ENCODE measurements at places on chromosomes 3 and 15. TPM values are rescaled to one million over a fixed set of nuclear protein-coding genes. Genes with fewer than 3 reads are reported as not detected.
A peak's percentile ranks its signal among the peaks of the same experiment; 100 is the strongest.

The COL6A5 gene
- not detected for total RNA-seq

The ERICH6 gene
- not detected for total RNA-seq

The TRANK1 gene
- 2.4 TPM for total RNA-seq

The MST1R gene
- total RNA-seq: 39.0 TPM

The ANKRD34C gene
- total RNA-seq: not detected

The PFN2 gene
- total RNA-seq: 213 TPM

The NLGN1 gene
- 0.92 TPM for total RNA-seq

The CCDC54 gene
- total RNA-seq: not detected

The LRRIQ4 gene
- total RNA-seq: not detected

The ADIPOQ gene
- not detected for total RNA-seq

The DAZL gene
- 0.04 TPM for total RNA-seq

The INKA1 gene
- 1.3 TPM for total RNA-seq

The ANKUB1 gene
- not detected for total RNA-seq

DNA sequence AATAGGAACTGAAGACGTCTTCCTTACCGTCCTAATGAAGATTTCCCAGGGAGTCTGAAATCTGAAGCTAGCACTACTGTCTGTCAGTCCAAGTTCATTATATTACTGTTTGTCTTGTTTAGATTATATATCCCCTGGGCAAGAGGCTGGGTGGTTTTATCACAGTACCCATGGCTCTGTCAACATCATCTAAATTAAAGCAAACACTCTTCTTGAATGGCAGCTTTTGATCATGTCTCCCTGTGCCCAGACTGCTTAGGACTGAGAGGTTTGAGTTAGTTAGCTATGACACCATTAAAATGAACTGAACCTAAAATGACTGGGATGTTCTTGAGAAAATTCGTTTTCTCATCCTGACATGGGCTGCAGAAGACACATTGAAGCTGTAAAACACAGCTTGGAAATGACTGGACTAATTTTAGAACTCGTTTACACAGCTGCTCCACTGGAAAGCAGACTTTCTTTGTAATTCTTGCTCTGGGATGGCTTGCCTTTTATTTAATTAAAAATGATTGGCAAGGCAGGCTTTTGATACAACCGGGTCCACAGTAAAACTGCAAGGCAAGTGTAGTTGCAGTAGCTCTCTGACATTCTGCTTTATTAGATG is 243.5 kb downstream of the MFSD1 start:
- no peak for DNase-seq

DNA sequence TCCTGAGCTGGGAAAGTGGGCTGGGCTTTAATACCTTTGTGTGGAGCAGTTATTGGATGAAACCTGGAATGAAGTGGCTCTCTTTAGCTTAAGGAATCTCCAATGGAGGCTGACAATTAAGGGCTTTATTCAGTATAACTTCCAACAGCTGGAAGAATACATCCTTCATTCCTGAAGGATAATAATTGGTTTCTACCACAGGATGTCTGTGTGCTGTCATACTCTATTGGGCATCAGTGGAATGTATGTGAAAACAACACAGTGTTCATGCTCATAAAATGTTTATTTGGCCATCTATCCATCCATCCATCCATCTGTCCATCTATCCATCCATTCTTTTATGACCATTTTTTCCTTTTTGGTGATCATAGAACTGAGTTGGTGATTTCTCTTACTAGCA is 220.7 kb upstream of the GAP43 start:
- no peak for DNase-seq

- no peak for DNase-seq
These were observed 19.3 kb downstream of the ALCAM start for GRCh38 chr3:105385819-105386508.

DNA sequence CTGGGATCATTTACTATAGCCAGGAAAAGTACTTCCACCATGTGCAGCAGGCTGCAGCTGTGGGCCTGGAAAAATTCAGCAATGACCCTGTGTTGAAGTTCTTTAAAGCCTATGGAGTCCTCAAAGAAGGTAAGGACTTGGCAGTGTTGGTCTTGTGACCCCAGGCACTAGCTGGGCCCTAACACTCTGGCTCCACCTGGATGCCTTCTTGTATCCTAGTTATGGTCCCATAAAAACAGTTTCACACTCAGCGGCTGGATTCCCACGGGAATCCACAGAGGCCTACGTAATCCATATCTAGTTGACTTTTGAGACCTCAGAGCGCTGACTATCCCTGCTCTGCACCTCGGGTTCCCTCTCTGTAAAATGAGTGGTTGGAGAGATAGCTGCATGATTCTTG is 1.6 kb downstream of the TTC21A start:
- no peak for DNase-seq

- DNase-seq: peak; percentile 46
These were observed 262.5 kb downstream of the SOX2 start for GRCh38 chr3:181974198-181974597.

DNA sequence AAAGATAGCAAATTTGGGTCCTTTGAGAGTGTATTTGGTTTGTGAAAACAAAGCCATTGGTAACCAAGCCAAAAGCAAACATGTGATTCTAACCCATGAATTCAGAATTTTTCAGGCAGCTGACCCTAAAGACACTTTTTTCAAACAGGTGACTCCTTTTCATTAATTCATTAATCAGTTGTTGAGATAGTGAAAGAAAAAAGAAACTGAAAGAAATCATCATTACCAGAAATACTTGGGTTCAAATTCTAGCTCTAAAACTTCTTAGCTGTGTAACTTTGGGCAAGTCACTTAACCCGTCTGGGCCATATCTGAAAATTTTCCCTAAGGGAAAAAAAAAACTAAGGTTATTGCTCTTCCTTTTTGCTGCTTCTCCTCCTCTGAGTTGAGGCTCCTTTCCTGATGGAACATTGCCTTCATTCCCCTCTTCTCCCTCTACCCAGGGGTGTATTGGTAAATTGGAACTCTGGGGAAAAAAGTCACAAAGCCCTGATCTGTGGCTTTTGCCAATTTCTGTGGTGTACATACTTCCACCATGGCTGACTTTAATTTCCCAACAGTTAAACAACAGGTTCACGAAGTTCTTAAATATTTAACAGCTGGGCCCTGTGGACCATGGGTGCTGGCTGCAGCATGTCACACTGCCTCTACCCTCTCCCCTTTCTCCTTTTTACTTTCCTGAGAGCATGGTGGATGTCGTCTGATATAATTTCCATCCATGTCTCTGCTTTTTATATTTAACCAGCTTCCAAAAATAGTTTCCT is 120.3 kb downstream of the ASB7 start:
- DNase-seq: no peak

DNA sequence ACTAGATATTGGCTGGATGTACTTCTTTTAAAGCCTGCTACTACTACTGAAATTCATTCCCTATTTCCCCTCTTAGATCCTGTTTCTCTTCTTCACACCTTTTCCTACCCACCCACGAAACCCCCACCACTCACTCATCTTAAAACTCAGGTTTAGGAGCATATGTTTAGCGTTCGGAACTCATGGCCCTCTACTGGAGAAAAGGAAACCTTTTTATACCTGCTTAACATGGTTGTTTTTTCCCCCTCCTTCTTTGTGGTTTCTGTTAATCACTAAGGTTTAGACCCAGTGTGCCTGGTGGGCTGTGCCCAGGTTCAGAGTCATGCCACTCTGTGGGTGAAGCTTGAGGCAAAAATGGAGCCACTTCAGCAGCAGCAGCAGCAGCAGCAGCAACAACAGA is 2.6 kb downstream of the ARID3B start:
- peak; percentile 53 for DNase-seq

GRCh38 chr3:75610773-75611172 is 53.4 kb upstream of the FRG2C start:
- no peak for DNase-seq

DNA sequence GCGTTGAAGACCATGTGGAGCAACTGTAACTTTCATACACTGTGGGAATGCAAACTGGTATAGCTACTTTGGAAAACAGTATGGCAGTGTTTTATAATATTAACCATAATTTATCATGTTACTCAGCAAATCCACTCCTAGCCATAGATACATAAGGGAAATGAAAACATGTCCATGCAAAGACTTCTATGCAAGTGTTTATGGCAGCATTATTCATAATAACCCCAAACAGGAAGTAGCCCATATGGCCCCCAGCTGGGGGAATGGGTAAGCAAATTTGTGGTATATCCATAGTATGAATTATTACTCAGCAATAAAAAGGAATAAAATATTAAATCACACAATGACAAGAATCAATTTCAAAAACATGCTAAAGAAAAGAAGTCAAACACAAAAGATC is 23.0 kb upstream of the GATA2 start:
- no peak for DNase-seq

GRCh38 chr3:60046210-60046609 is 996.4 kb upstream of the CFAP20DC start:
- no peak for DNase-seq

GRCh38 chr3:106421909-106422308 is 553.1 kb upstream of the CBLB start:
- DNase-seq: peak; percentile 10

DNA sequence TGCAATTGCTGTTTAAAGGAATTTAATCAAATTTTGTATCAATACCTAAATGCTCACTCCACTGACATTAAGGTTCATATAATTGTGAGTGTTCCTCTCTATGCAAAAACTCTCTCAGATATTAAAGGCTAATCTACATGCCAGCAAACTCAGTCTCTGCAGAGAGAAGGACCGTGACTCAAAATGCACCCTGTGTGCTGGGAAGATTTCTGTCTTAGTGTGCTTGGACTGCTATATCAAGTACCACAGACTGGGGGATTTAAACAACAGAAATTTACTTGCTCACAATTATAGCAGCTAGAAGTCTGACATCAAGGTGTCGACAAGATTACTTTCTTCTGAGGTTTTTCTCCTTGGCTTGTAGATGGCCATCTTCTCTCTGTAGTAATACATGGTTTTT is 18.6 kb upstream of the PFN2 start:
- no peak for DNase-seq

- DNase-seq: no peak
These were observed 37.9 kb downstream of the MLH1 start for GRCh38 chr3:37031096-37031682.

- peak; percentile 44 for DNase-seq
These were observed 25.0 kb downstream of the CTNNB1 start for GRCh38 chr3:41224120-41224806.

DNA sequence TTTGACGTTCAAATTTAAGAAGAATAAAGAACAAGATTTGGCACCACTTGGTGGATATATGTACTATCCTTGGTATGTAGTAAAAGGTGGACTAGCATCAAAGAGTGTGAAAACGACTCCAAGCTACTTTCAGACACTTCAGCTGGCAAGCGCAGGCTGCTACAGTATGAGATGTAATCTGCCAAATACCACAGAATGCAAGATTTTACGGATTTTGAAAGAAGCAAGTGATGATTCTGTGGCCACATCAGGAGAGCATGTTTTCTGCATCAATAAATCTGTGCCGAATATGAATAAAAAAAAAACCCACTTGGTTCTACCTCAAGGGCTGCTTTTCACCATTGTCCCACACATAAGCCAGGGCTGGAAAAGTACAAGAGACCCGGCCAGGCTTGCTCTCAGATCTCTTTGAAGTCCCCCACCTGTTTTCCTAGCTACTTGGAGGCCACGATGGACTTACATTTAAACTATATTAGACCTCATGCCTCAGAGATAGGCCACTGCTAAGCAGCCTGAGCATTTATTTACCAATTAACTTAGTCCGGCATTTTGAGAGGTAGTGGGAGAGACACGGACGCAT is 37.4 kb downstream of the MYO1E start:
- no peak for DNase-seq

GRCh38 chr3:128176276-128176833 is 23.1 kb downstream of the EEFSEC start:
- DNase-seq: no peak

GRCh38 chr3:46670891-46671427 is 22.5 kb downstream of the ALS2CL start:
- no peak for DNase-seq

DNA sequence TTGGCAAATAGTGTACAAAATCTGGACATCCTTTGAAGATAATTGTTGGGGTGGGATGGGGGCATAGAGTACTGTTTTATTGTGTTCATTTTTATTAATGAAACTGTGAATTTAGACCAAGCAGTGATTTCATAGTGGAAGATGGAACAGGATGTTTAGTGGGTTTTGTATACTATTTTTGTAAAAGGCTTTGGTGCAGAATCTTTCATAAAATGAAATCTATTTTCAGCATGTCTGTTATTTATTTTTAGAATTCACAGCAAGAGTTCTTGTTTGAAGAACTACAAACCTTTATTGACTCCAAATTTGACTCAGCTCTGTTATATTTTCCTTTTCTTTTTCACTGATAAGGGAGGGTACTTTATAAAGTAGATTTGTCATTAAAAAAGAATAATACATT is 145.4 kb downstream of the AKAP13 start:
- no peak for DNase-seq

DNA sequence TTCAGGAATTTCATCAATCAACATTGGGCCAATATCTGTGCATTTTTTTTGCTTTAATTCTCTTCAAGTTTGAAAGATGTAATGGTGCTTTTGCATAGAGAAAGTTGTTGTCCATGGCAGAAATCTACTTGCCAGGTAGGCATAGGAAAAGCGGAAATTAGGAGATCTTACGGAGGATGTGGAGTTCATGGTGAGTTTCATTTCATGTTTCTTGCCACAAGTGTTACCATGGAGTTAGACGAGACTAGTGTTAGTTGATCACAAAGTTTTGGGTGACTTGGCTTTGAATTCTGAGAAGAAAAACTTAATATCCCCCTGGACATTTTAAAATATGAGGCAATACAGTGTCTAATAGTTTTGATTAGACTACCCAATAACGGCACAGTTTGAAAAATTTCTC is 1.0 kb upstream of the P2RY13 start:
- DNase-seq: no peak
